NCI-H526 (cell line): ENCODE measurements at places on chromosomes 1 and 21.

DNA sequence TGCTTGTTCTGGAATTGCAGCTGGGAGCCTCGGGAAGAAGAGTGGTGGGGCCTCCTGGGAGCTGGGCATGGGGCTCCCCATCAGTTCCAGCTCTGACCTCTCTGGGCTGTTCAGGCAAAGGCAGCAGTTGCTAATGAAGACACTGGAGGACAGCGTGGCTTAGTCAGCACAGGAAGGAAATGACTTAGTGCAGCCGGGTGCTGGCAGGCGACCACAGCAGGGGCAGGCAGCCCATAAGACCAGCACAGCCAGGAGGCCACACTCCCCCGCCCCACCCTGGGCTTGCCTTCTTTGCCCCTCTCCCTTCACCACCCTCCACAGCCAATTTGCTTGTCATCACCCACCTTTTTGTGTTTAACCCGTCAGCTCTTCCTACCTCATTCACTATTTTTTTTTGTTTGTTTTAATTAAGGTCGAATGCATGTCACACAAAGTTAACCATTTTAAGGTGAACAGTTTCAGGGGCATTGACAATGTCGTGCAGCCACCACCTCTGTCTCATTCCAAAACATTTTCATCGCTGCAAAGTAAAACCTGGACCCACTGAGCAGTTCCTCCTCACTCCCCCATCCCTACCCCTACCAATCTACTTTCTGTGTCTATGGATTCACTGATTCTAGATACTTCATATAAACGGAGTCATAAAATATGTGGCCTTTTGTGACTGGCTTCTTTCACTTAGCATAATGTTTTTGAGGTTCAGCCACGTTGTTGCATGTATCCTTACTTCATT is 10.9 kb downstream of the OLIG2 start:
- DNase-seq: no peak

GRCh38 chr21:24823247-24823646 is 784.0 kb downstream of the MRPL39 start:
- DNase-seq: no peak

DNA sequence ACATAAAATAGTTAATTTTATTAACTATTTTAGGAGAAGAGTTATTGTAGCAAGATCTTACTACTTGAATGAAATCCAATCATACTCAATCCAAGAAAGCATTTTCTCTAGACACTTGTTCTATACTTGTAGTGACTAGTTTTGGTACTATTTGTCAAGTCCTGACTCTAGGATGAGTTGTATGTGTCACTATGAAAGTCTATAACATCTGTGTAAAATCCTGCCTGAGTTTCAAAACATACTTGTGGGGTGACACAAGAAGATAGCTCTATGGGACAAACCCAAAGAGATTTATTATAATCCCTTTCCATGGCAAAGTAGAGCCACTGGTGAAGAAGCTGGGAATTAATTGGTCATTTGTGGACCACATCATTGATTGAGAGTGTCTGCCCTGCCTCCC is 1042.2 kb upstream of the ADGRL4 start:
- no peak for DNase-seq

DNA sequence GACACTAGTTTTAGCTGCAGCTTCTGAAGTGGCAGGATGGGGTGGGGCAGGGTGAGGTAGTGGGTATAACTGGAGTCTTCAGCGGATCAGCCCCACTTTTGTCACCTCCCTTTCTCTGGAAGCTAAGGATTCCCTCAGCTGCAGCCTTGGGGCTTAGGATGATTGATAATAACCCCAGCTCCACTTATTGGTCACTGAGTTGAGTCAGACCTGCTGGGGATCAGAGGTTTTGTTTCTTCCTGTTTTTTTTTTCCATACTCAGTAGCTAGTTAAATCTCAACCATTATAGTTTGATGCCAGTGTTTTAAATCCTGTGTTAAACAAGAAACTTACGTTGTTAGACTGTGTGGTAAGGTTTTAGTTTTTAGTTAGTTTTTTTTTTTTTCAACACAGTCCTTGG is 57.2 kb downstream of the LAMC1 start:
- no peak for DNase-seq

DNA sequence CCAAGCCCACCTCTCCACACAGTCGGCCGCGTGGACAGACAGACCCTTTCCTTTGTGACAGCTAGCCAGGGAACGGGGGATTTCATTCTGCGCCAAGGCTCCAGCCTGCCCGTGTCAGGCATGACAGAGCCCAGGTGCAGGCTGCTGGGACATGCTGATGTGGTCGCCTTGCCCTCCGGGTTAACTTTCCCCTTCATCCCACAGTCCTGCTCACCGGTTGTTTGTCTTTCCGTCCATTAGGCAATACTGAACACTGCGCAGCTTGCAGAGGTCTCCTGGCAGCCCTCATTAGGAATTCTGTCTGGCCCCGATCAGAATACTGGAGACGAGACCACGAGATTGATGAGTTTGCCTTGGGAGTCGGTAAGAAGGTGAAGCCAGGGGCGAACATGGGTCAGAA is 62.8 kb downstream of the SPSB1 start:
- DNase-seq: no peak
